Activated T-cell treated with anti-CD3 and anti-CD28 coated beads, Interleukin-2, amount 50 U/mL, for 72 hours (primary cell): ENCODE measurements at places on chromosomes 11 and 22. TPM values are rescaled to one million over a fixed set of nuclear protein-coding genes. Genes with fewer than 3 reads are reported as not detected.

- H3K27me3 ChIP-seq: no peaks in the 10 kb centered on the region
- H3K36me3 ChIP-seq: no peaks in the 10 kb centered on the region
- DNase-seq: peak; percentile 29
- no peak overlapping the region for H3K27ac ChIP-seq
- H3K4me3 ChIP-seq: no peak overlapping the region
- no peaks in the 10 kb centered on the region for H3K4me1 ChIP-seq
Measured at GRCh38 chr11:110463153-110463552, 33.4 kb downstream of the FDX1 start.

- H3K27ac ChIP-seq: no peak overlapping the region
- H3K27me3 ChIP-seq: peaks cover 53% of the 10 kb centered on the region
- peaks cover 23% of the 10 kb centered on the region for H3K4me1 ChIP-seq
- no peaks in the 10 kb centered on the region for H3K36me3 ChIP-seq
- peak; percentile 2 for DNase-seq
- H3K4me3 ChIP-seq: peak overlapping the region; percentile 92
Measured at GRCh38 chr11:11620173-11620920, 1.5 kb downstream of the GALNT18 start.

GRCh38 chr11:26851291-26851690 lies 129.4 kb upstream of the SLC5A12 start:
- H3K4me1 ChIP-seq: no peaks in the 10 kb centered on the region
- H3K36me3 ChIP-seq: no peaks in the 10 kb centered on the region
- no peak overlapping the region for H3K4me3 ChIP-seq

Gene GSC2
- total RNA-seq: not detected

Gene FAM180B
- 0.16 TPM for total RNA-seq

Gene AGBL2
- total RNA-seq: 8.3 TPM
